ENCODE measurements at places on chromosomes 2 and 18. TPM values are rescaled to one million over a fixed set of nuclear protein-coding genes. Genes with fewer than 3 reads are reported as not detected.
A peak's percentile ranks its signal among the peaks of the same experiment; 100 is the strongest.

- DNase-seq: no peak
These were observed 38.7 kb downstream of the ABI2 start for GRCh38 chr2:203366639-203367466.

Gene PLB1
- 0.10 TPM for total RNA-seq

DNA sequence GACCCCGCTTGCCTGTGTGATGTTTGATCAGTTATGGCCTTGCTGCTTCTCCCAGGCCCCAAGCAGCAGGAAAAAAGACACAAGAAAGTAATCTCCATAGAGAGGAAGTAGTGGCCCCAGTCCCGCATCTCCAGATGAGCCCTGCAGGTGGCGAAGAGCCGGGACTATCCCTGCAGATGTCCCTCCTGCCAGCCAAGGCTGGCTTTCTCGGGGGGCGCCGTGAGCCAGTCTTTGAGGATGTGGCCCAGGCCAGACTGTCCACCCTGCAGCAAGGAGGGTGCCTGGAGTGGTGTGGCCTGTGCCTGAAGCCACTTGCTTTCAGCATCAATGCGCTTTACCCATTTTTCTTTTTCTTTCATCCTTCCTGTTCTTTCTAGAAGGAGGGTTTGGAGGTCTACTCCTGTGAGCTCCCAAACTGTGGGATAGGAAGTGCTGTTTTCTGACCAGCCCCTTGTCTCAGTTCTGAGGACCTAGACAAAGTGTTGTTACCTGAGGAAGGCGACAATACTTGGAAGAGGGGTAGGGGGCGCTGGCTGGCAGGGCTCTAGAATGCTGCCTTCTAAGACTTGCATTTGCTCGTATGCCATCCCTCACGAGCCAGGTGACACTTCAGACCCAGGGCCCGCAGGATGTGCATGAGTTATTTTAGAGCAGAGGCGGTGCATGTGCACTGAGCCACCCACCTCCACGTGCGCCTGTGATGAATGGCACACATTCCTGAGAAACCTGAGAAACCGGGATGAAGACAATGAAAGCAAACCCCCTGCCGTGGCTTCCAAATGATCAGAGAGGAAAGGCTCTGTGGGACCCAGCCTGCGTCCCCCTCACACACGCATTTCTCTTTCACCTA, 255.8 kb downstream of the FBXO15 start:
- DNase-seq: no peak

DNA sequence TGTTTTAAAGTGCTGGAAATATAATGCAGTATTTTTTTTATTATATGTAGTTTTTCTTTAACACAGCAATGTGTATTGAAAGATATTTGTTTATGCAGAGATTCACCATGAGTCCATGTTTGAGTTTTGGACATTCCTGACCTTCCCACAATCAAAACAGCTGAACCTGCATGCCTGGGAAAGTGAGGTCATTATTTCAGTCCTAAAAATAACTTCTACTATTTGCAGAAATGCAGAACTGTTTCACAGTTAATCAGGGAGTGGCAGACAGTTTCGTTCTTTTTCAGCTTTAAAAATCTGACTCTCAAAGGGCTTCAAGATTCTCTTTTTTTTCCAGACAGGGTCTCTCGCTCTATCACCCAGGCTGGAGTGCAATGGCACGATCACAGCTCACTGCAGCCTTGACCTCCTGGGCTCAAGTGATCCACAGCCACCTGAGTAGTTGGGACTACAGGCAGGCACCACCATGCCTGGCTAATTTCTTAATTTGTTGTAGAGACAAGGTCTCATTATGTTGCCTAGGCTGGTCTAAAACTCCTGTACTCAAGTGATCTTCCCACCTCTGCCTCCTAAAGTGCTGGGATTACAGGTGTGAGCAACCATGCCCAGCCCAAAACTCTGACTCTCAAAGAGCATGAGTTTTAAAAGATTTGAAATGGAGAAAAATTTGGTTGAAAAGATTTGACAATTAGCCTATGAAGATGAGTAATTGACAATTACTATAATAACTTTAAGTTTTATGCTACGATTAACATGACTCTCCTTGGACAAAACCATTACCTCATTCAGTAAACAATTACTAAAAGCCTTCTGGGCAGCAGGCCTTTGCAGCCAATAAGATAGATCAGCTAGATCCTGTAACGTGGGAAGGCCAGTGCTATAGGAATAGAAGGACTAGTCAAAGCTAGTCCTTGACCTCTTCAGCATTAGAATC, 5.0 kb upstream of the MYL12B start:
- no peak for DNase-seq

- DNase-seq: no peak
These were observed 70.3 kb upstream of the DOCK10 start for GRCh38 chr2:225112362-225113126.

DNA sequence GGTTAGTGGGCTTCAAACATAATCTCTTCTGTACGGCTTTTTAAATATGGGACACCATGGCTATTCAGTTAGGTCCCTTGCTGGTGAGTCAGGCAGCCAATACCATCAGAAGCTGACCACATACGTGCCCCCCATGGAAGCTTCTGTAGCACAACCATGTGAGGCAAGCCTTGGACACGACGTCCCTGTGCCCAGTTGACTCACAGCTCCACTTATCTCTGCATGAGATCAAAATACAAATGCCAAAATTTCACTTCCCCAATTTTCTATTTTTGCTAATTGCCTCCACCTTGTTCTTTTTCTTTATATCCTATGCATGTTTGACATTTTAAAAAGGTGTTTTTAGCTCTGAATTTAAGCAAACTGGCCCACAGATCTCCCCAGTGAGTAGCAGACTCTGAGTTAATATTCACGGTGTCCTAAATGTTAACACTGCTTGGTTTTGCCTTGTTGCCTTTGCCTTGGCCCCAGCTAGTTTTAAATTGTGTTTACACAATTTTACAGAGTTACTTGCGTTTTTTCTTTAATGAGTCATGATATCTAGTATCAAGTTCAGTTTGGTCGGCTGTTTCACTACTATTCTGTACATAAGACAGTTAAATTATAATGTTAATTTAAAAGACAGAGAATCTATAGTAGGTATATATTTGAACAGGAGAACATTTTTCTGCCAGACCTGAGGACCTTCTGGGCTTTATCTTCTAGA, 77.5 kb downstream of the CDCA7 start:
- peak; percentile 66 for DNase-seq

DNA sequence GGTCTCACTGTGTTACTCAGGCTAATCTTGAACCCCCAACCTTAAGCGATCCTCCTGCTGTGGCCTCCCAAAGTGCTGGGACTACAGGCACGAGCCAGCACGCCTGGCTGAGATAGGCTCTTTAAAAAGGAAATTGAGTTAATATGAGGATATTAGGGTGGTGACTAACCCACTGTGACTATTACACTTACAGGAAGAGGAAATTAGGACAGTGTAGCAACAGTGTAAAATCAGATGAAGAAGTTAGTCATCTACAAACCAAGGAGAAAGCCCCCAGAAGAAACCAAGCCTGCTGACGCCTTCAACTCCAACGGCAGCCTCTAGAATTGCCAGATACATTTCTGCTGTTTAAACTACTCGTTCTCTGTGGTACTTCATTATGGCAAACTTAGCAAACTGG, 711.9 kb downstream of the SUCLG1 start:
- no peak for DNase-seq

DNA sequence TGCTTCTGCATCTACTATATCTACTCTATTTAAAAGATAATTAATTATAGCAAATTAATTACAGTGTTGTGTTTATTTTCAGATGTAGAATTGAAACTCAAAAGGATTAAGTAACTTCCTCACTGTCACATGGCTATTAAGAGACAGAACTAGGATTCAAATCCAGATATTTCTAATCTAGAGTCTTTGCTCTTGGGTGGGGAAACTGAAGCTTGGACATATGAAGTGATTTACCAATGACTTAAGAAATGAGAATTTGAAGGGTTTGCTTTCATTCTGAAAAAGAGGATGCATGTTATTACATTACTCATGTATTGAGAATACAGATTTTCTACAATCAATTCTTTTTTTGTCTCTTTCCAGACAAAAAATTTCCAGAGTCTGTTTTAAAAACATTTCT, 191.5 kb upstream of the SMAD7 start:
- no peak for DNase-seq

Gene SPEG
- 3.7 TPM for total RNA-seq

DNA sequence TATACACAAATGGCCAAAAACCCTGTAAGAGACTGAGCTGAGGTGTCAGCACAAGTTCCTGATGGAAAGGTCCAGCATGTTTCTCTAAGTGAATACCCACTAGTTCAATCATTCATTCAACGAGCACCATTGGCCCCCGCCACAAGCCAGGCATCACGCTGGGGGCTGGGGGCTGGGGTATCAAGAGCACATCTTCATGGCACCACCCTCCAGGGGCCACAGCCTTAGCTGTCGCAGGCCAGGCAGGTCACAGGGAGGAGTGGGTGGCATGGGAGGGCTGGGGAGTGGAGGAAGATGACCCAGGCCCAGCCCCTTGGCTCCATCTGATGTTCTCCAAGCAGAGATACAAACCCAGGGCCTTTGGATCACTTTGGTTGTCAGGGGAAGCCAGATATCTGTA, 97.9 kb downstream of the ACKR3 start:
- DNase-seq: no peak

DNA sequence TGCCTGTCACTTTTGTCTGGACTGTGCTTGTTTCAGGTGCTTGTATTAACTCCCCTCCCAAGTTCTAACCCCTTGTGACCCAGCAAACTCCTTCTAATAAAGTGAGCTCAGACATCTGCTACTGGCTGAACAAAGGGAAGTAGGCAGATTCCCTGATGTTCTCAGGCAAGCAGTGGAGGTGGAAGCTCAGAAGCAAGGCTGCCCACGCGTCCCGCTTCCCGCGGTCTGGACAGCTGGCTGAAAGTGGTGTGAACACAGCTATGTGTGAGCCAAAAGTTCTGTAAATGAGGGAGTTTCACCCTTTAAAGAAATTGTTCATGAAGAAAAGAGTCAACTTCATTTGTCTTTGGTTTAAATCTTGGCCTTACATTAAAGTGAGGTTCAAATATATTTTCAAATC, 40.0 kb downstream of the NAPG start:
- no peak for DNase-seq

DNA sequence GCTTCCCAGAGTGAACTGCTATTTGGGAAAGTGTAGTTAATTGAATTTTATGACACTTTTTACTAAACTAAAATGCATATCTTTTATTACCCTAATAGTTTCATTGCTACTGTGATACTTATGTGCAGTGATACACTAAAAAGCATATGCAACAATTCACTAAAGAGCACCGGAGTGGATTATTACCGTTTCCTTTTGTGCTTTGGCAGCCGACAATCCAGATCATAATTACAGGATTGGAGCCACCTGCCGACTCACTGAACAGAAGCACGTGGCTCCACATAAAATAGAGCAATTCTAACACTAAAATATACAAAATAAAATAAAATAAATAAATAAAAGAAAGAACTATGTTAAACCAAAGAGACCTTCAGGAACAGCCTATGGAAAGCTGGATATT, 583.4 kb downstream of the NRXN1 start:
- DNase-seq: no peak

Gene ARHGAP28
- total RNA-seq: 26.4 TPM

DNA sequence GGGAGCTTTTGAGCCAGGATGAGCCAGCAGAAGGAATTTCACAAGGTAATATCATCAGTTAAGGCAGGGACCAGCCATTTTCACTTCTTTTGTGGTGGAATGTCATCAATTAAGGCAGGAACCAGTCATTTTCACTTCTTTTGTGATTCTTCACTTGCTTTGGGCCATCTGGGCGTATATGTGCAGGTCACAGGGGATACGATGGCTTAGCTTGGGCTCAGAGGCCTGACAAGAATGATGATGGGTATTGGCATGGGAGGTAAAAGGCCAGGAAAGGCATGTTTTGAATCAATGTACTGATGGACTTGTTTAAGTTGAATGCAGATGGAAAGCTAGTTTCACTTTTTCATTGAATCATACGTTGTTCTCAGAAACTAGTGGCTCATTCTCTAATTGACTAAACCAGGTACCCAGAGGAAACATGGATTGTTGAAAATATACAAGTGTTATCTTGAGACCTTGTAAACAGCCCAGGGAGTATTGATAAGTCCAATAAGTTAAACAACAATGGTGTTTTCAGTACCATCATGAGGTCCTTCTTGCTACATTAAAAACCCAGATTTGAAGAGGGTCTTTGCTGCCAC, 1672.5 kb upstream of the DDX18 start:
- DNase-seq: no peak

DNA sequence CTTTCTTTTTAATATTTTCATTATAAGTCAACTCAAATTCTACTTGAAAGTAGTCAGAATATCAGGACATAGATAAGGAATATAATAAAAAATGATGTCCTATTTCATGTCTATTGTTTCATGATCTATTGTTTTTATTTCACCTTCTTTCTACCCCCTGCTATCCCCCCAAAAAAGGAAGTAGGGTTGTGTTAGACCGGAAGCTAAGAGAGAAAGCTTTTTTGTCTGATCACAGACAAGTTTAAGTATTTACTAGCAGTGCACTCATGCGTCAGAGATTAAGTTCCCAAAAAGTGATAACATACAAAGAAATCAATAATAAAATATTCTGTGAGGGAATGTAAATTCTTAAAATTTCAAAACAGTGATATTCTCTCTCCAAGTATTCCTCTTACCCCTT, 447.1 kb upstream of the CNTNAP5 start:
- DNase-seq: no peak

Gene STAT4
- 4.3 TPM for total RNA-seq

Gene ITGAV
- 43.5 TPM for total RNA-seq

Gene HES6
- 4.8 TPM for total RNA-seq

DNA sequence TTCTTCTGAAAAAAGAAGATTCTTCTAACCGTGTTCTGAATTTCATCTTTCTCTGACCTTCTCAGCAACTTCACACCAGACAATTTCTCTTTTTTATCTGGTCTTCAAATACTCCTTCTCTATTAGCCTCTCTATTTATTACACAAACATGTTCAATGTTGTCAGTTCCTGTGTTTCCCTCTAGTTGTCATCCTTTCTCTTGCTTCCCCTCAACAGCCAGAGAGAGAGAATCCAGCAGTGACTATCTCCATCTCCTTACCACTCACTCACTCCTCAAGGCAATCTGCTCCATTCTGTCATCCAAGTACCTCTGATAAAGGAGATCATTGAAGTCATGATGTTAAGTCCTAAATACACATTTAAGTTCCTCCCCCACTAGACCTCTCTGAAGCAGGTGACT, 491.9 kb upstream of the CHAC2 start:
- DNase-seq: no peak

DNA sequence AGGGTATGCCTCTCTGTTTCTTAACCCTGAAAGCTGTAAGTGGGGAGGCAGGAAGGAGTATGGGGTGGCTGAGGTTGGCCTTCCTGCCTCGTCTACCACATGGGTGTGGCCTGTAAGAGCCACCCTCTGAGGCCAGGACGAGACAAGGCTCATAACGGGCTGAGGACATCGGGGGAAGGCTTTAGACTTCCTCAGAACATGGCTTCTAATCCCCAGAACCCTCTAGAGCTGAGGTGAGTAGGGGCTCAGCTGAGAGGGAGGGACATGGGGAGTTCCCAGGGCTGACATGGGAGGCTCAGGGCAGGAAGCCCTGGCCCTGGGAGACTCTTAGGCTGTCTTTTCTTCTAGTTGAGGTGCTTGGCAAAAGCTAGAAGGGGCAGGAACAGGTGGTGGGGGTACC, 36.7 kb downstream of the EMX1 start:
- no peak for DNase-seq

GRCh38 chr2:21289989-21290388, 166.2 kb downstream of the TDRD15 start:
- DNase-seq: no peak
